ENCODE measurements at places on chromosomes 1 and 21. TPM values are rescaled to one million over a fixed set of nuclear protein-coding genes. Genes with fewer than 3 reads are reported as not detected.

GRCh38 chr1:157073944-157074685 is 25.5 kb downstream of the ETV3L start:
- H3K27me3 ChIP-seq = no peaks in the 10 kb centered on the region
- H3K27ac ChIP-seq = no peak overlapping the region
- no peak overlapping the region for H3K4me3 ChIP-seq
- no peaks in the 10 kb centered on the region for H3K36me3 ChIP-seq
- peak; percentile 78 for DNase-seq

MGST3 gene
- 366 TPM for total RNA-seq

DNA sequence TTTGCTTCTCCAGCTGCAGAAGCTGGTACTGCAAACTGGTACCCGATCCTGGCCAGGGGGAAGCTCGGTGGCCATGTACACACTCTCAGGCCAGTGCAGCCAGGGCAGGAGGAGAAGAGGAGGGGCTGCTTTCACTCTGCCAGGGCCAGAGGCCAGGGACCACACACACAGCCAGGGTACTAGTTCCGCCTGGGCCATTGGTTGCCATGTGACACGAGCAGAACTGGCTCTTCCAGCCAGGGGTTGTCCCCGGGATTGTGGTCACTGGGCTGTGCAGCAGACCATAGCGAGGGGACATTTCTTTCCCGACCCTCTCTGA is 3.7 kb upstream of the SHISAL2A start:
- no peaks in the 10 kb centered on the region for H3K36me3 ChIP-seq
- DNase-seq = peak; percentile 85
- no peak overlapping the region for H3K27ac ChIP-seq
- H3K4me3 ChIP-seq = no peak overlapping the region
- H3K4me1 ChIP-seq = peaks cover 22% of the 10 kb centered on the region

GRCh38 chr21:33070744-33070997 is 730 bp downstream of the OLIG1 start:
- no peak overlapping the region for H3K4me3 ChIP-seq
- peaks cover 14% of the 10 kb centered on the region for H3K27me3 ChIP-seq
- DNase-seq = no peak
- no peaks in the 10 kb centered on the region for H3K36me3 ChIP-seq
- peaks cover 22% of the 10 kb centered on the region for H3K4me1 ChIP-seq

BACE2 gene
- total RNA-seq = 74.7 TPM

- no peak overlapping the region for H3K27ac ChIP-seq
- H3K4me3 ChIP-seq = no peak overlapping the region
- H3K36me3 ChIP-seq = peaks cover 8% of the 10 kb centered on the region
- no peak for DNase-seq
- no peaks in the 10 kb centered on the region for H3K27me3 ChIP-seq
- H3K4me1 ChIP-seq = peaks cover 27% of the 10 kb centered on the region
Measured at GRCh38 chr1:1345384-1345783, 3.8 kb downstream of the DVL1 start.

CFHR1 gene
- total RNA-seq = not detected

DNA sequence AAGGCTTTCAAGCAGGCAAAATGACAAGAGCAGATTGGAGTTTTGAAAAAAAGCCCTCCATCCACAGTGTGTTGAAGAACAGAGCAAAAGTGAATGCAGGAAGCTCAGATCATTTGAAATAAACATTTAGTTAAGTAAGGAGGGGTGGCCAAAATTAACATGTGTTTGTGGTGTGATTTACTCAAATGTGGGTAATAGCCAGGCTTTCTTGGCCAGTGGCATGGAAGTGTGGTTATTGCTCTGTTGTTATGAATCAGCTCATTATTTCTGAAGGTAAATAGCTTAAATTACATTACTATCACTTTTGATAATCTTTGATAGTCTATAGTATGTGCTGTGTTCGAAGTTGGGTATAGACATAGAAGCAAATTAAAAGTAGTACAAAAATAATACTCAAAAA is 485.9 kb downstream of the LMO4 start:
- no peak overlapping the region for H3K27ac ChIP-seq
- no peak for DNase-seq
- no peaks in the 10 kb centered on the region for H3K4me1 ChIP-seq
- no peaks in the 10 kb centered on the region for H3K27me3 ChIP-seq

GRCh38 chr1:78658901-78659300 is 9.3 kb downstream of the IFI44 start:
- no peak overlapping the region for H3K27ac ChIP-seq
- DNase-seq = no peak
- no peaks in the 10 kb centered on the region for H3K27me3 ChIP-seq
- no peaks in the 10 kb centered on the region for H3K4me1 ChIP-seq

LGR6 gene
- total RNA-seq = 7.0 TPM

GRCh38 chr1:173418107-173418985 is 58.8 kb upstream of the PRDX6 start:
- H3K4me1 ChIP-seq = no peaks in the 10 kb centered on the region
- no peak overlapping the region for H3K4me3 ChIP-seq
- no peak for DNase-seq
- H3K36me3 ChIP-seq = no peaks in the 10 kb centered on the region
- H3K27me3 ChIP-seq = no peaks in the 10 kb centered on the region
- no peak overlapping the region for H3K27ac ChIP-seq

GRCh38 chr1:23222331-23222730 is 5.0 kb upstream of the HTR1D start:
- no peaks in the 10 kb centered on the region for H3K36me3 ChIP-seq
- peaks cover 5% of the 10 kb centered on the region for H3K4me1 ChIP-seq

DNA sequence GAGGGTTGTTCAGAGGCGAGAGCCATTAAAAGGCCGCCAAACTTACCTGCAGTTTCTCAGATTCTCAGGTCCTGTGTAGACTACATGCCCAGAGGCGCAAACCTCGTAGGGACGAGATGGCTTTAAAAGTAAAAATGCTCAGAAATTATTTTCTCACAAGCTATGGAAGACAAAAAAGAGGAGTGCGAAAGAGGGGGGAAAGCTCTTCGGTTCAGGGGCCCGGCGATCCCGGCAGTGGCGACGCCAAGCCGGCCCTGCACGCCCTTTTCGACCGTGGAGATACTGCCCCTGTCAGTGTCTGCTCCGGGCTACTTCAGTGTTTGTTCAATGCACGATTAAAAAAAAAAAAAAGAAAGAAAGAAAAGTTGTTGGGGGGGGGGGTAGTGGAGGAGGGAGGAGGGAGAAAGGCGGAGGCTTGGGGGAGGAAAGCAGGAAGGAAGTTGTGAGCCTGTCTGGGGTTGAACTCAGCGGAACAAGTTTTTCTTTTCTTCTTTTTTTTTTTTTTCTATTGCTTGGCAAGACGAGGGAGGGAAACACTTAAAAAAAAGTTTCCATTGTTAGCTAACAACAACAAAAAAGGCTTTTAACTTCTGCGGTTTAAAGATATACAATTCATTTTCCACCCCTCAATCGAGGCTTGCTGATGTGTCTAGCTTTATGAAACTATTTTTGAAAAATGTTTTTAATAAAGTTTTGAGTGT is at the start of gene ITPKB:
Gene ITPKB, minus strand, starts transcription at position 288 of the 701 bp plus-strand sequence. CDS start 1,824 bp downstream, outside the sequence.
- H3K4me1 ChIP-seq = peaks cover 34% of the 10 kb centered on the region
- peak within 1 kb of the TSS; percentile 85 for H3K27ac ChIP-seq
- H3K36me3 ChIP-seq = no peaks in the 10 kb centered on the region
- DNase-seq = peak; percentile 62
- H3K4me3 ChIP-seq = peak within 1 kb of the TSS; percentile 46

- H3K27me3 ChIP-seq = no peaks in the 10 kb centered on the region
- peak; percentile 72 for DNase-seq
- peak overlapping the region; percentile 89 for H3K27ac ChIP-seq
- H3K36me3 ChIP-seq = no peaks in the 10 kb centered on the region
Measured at GRCh38 chr1:206685769-206686477, 1.2 kb downstream of the MAPKAPK2 start.

LRRC8D gene
- total RNA-seq = 21.1 TPM

GRCh38 chr1:155759966-155760630 is 71.2 kb downstream of the DAP3 start:
- H3K36me3 ChIP-seq = peaks cover 56% of the 10 kb centered on the region
- H3K27ac ChIP-seq = no peak overlapping the region
- DNase-seq = no peak
- no peak overlapping the region for H3K4me3 ChIP-seq
- H3K27me3 ChIP-seq = no peaks in the 10 kb centered on the region

DNA sequence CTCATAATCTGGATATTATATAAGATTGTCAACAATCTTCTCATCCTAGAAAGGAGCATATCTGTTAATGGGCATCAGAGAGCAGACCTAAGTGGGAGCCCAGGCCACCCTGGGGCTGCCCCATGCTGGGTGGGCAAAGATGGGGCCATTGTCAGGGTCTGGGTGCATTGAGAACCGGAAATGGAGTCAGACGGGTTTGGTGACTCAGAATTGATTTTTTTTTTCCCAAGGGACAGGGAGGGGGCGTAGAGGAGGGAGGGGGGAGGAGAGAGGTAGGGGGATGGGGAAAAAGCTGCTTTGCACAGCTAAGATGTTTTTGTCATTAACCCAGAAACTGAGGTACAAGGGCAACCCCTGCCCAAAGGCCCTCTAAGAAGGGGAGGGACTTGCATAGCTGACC is 1.3 kb downstream of the ATXN7L2 start:
- H3K4me3 ChIP-seq = peak overlapping the region; percentile 17
- peaks cover 9% of the 10 kb centered on the region for H3K36me3 ChIP-seq
- H3K27ac ChIP-seq = no peak overlapping the region
- no peak for DNase-seq
- H3K4me1 ChIP-seq = peaks cover 12% of the 10 kb centered on the region

- no peaks in the 10 kb centered on the region for H3K27me3 ChIP-seq
- no peak for DNase-seq
- H3K4me3 ChIP-seq = no peak overlapping the region
- H3K4me1 ChIP-seq = peaks cover 4% of the 10 kb centered on the region
Measured at GRCh38 chr1:211511947-211512346, 20.0 kb upstream of the RD3 start.

DNA sequence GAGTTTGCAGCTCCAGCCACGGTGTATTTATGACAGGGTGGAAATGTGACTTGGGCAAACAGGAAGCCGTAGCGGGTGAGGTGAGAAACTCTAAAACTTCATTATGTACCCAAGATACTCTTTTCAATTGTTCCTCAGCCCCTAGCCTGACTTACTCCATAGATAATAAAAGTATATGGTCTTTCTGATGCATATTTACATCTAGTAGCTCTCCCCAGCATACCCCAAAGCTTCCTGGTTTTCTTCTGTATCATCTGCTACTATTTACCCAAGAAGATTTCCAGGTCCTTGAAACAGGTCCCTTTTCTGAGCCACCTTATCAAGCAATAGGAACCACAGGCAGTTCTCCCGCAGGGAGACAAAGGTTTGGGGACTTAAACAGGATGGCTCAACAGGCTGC is 201.5 kb upstream of the ESRRG start:
- no peak overlapping the region for H3K4me3 ChIP-seq
- H3K27ac ChIP-seq = no peak overlapping the region
- DNase-seq = no peak
- H3K4me1 ChIP-seq = no peaks in the 10 kb centered on the region
- no peaks in the 10 kb centered on the region for H3K36me3 ChIP-seq

DNA sequence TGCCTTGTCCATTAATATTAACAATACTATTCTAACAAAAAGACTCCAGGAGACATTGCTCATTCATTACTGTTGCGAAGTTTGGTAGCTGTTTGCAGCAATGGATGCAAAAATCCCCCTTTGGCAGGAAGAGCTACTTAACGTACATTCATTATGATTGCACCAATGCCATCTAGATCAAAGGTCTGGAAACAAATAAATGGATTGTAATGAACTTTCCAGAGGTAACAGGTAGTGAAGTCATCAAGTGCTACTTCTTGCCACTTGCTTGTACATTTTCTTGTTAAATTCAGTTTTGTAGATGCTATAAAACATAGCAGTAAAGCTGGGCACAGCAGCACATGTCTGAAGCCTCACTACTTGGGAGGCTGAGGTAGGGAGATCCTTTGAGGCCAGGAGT is 93.9 kb downstream of the DDAH1 start:
- no peaks in the 10 kb centered on the region for H3K27me3 ChIP-seq
- H3K36me3 ChIP-seq = no peaks in the 10 kb centered on the region
- H3K27ac ChIP-seq = no peak overlapping the region
- no peak overlapping the region for H3K4me3 ChIP-seq

RIMS3 gene
- 2.1 TPM for total RNA-seq

DNA sequence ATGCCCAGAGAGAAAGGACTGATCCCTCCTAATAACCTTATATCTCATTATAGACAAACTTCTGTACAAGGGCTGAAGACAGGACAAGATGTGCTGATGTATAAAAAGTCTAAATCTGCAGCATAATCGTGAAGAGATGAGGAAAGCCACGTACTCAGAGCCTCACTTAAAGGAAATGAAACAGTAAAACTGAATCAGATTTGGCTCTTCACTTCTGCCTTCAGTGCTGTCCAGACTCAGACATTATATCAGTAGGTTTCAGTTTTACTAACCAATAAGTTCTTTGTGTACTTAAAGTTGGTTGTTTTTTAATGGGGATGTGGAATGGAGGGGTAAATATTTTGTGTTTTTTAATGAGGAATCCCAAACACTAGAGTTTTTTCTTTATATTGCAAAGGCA is 45.3 kb upstream of the RGS1 start:
- H3K27ac ChIP-seq = no peak overlapping the region
- DNase-seq = no peak
- no peaks in the 10 kb centered on the region for H3K36me3 ChIP-seq
- no peaks in the 10 kb centered on the region for H3K4me1 ChIP-seq
- H3K27me3 ChIP-seq = no peaks in the 10 kb centered on the region

- H3K4me3 ChIP-seq = no peak overlapping the region
- no peak overlapping the region for H3K27ac ChIP-seq
- no peaks in the 10 kb centered on the region for H3K36me3 ChIP-seq
- H3K27me3 ChIP-seq = no peaks in the 10 kb centered on the region
Measured at GRCh38 chr1:31441558-31441957, 28.5 kb downstream of the SERINC2 start.

GRCh38 chr1:56798053-56798471 is 21.1 kb downstream of the FYB2 start:
- H3K36me3 ChIP-seq = no peaks in the 10 kb centered on the region
- H3K4me3 ChIP-seq = no peak overlapping the region
- H3K27ac ChIP-seq = no peak overlapping the region
- H3K27me3 ChIP-seq = no peaks in the 10 kb centered on the region

All from thyroid gland (tissue), 4 donors.